GM23338 (cell line): ENCODE measurements at places on chromosomes 11 and 22. TPM values are rescaled to one million over a fixed set of nuclear protein-coding genes. Genes with fewer than 3 reads are reported as not detected.

The CDC42BPG gene
- 10.1 and 11.6 TPM in 2 replicates for total RNA-seq

The SEC14L2 gene
- 2.1 and 4.2 TPM in 2 replicates for total RNA-seq

The P2RX6 gene
- total RNA-seq: not detected in 2 replicates

The ARHGEF17 gene
- total RNA-seq: 11.0 and 15.0 TPM in 2 replicates

The FLRT1 gene
- total RNA-seq: 0.54 and 1.1 TPM in 2 replicates

The EXPH5 gene
- total RNA-seq: 8.4 and 12.6 TPM in 2 replicates

The LMO2 gene
- 3.1 and 3.9 TPM in 2 replicates for total RNA-seq

The CEND1 gene
- 3.1 and 5.5 TPM in 2 replicates for total RNA-seq

The TP53I11 gene
- 33.4 and 43.9 TPM in 2 replicates for total RNA-seq

The CBX7 gene
- 11.5 and 12.7 TPM in 2 replicates for total RNA-seq

The ZC3H12C gene
- 2.4 and 2.6 TPM in 2 replicates for total RNA-seq

The ELF5 gene
- total RNA-seq: not detected in 2 replicates

The SYCE3 gene
- total RNA-seq: not detected in 2 replicates

The TRMT2A gene
- 56.4 and 61.3 TPM in 2 replicates for total RNA-seq

The GRIA4 gene
- 45.5 and 71.1 TPM in 2 replicates for total RNA-seq

The DDI1 gene
- not detected in 2 replicates for total RNA-seq

The MS4A6A gene
- total RNA-seq: not detected in 2 replicates

The GALNT18 gene
- total RNA-seq: 10.8 and 12.2 TPM in 2 replicates

The TIRAP gene
- 2.6 and 3.4 TPM in 2 replicates for total RNA-seq

The SLC37A2 gene
- total RNA-seq: 1.0 and 1.6 TPM in 2 replicates

The NXPE4 gene
- total RNA-seq: not detected in 2 replicates

The APLNR gene
- 0.10 and 0.12 TPM in 2 replicates for total RNA-seq

The TENM4 gene
- 2.5 and 7.3 TPM in 2 replicates for total RNA-seq

The OR51E2 gene
- not detected in 2 replicates for total RNA-seq

The KCNK4 gene
- 1.0 TPM in 1 of 2 replicates, not detected in the other for total RNA-seq

The KCNQ1OT1 gene
- total RNA-seq: 2.8 and 4.2 TPM in 2 replicates

The PLEKHA7 gene
- 12.9 and 15.8 TPM in 2 replicates for total RNA-seq

The OR8D1 gene
- not detected in 2 replicates for total RNA-seq

The C11orf42 gene
- not detected in 2 replicates for total RNA-seq

The C11orf65 gene
- total RNA-seq: 0.21 TPM in 1 of 2 replicates, not detected in the other
